ENCODE measurements at places on chromosomes 16 and 17.

- DNase-seq = no peak
These were observed 27.4 kb downstream of the TMC6 start for GRCh38 chr17:78101112-78101511.

- DNase-seq = no peak
These were observed 464 bp downstream of the HOXB1 start for GRCh38 chr17:48530208-48530886.

DNA sequence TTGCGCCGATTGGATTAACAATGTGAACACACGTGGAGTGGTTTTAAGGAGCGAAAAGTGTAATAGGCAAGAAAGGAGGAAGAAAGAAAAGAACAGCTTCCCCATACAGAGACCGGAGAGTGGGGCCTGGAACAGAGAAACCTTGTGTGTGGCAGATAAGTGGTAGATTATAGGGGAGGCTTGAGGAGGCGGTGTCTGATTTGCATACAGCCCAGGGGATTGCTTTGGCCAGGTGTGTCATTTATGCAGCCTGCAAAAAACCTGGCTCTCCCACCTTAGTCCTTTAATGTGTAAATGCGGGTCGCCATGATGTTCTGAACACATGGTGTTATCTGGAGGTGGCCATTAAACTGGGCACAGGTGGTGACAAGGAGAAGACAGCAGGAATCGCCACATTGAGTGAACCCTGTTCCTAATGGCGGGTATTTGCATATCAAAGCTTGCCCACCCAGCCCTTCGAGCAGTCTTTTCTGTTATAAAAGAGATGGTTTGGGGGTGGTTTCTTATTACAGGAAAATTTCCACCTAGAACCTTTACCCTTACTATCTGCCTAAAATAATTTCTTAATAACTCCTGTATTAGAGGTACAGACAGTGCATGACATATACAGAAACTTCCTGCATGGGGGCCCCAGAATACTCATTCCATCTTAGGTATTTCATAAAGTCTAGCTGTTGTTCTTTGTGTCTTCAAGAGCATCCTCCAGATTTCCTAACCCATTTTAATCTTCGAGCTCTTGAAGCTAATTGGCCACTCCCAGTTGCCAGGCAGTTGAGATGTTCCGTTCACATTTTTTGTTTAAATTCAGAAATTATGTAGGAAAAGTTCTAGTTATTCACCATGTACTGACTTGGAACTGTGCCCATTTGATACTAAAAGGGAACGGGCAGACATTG, 292.5 kb downstream of the RBFOX1 start:
- no peak for DNase-seq

GRCh38 chr17:7224110-7224509, 4.4 kb downstream of the ACADVL start:
- no peak for DNase-seq

DNA sequence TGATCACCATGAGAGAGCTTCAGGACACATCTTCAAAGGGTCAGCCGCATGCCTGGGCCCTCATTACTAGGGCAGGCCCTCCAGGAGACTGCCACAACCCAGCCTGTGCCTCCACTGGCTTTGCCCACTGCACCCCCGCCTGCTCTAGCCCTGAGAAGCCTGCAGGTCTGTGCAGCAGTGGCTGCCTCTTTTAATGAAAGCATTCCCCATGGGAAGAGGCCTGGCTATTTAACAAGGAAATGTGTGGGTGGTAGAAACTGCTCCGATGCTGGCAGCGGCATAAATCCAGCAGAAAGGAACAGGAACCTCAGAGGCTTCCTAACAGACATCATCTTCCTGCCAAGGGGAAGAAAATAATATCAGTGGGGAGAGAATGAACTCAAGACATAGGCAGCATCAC, 375 bp upstream of the KRT32 start:
- no peak for DNase-seq

DNA sequence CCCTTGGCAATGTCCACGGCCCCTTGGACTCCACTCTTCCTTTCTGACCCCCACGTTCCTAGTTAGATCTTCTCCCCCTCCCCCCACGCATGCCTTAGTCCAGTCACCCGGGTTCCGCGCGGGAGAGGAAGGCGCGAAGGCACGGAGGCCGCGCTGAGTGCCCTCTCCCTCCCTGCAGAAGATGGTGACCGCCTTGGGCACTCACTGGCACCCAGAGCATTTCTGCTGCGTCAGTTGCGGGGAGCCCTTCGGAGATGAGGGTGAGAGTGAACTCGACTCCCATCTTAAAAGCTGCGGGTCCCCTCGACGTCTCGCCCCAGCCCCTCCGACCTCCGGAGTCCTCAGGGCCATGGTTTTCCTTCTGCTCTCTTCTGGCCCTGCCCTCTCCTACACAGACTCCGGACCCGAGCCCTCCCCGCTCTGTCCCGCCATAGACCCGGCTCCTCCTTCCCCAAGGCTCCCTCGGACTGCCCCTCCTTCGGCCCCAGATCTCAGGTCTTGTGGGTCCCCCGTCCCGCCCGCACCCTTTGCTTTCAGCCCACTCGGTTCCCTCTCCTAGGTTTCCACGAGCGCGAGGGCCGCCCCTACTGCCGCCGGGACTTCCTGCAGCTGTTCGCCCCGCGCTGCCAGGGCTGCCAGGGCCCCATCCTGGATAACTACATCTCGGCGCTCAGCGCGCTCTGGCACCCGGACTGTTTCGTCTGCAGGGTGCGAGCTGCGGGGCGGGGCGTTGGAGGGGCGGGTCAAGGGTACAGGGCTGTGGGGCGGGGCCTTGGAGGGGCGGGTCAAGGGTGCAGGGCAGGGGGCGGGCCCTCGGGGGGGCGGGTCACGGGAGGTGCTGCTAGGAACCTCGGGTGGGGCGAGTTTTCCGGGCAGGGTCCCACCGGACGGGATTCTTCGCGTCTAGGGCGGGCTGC, 4.6 kb downstream of the TGFB1I1 start:
- DNase-seq = peak; percentile 71

DNA sequence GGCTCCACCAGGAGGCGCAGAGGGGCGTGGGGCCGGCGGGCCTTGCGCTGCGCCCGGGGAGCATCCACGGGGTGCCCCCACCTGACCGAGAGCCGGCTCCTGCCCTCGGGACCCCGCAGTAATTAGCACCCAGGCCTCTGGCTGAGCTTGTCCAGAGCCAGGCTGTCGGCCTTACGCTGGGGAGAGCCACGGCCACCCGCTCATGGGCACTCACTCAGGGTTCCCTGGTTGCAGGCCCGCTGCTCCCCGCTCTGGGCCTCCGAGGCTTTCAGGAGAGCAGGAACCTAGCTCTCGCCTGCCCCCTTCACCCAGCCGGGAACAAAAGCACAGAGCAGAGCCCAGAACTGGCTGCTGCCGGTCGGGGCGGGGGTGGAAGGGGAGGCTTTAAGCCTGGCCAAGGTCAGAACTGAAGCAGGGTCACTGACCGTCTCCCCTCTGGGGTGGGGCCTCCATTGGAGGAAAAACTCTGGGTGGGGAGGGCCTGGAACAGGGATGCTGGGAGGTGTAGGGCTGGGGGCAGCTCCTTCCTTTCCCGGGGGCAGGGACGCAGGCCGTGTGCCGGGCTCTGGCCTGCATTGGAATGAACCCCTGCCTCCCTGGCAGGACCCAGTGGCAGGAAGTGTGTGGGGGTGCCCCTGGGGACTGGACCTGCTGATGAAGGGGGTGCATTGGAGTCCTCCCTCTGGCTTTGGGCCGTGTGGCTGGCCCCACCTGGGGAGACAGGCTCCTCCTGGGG, 12.3 kb downstream of the GLIS2 start:
- DNase-seq = no peak

GRCh38 chr16:68393333-68393732, 55.0 kb downstream of the SMPD3 start:
- DNase-seq = no peak

DNA sequence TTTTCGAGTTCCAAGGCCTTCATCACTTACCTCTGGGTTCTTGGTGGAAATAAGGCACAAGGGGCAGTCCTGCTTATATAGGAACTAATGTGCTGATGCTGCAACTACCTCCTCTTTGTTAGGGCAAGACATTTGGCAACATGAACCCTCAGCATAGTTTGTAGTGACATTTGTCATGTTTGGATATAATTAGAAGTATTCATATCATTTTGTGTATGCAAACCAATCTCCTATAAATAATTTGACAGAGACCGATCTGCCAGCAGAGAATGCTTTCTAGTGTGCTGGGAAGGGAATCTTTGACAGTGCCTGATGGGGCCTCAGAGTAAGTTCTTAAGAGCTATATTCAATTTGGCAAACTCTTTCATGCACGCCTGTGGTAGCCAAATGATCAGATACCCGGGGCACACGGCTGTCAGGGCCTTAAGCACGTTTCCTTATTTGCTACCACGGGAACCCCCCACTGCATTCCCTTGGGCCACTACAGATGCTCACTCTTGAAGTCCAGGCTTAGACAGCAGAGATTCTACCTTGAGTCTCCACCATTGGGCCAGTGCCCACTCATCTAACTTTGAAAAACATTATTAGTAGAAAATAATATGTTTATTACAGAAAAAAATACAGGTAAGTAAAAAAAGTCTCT, at the start of gene MYH8:
MYH8 (minus strand) TSS at position 51 of the 643 bp plus-strand sequence. CDS start 1,723 bp downstream, outside the sequence.
- no peak for DNase-seq

GRCh38 chr17:60926466-60927183, 249.0 kb downstream of the BCAS3 start:
- no peak for DNase-seq

DNA sequence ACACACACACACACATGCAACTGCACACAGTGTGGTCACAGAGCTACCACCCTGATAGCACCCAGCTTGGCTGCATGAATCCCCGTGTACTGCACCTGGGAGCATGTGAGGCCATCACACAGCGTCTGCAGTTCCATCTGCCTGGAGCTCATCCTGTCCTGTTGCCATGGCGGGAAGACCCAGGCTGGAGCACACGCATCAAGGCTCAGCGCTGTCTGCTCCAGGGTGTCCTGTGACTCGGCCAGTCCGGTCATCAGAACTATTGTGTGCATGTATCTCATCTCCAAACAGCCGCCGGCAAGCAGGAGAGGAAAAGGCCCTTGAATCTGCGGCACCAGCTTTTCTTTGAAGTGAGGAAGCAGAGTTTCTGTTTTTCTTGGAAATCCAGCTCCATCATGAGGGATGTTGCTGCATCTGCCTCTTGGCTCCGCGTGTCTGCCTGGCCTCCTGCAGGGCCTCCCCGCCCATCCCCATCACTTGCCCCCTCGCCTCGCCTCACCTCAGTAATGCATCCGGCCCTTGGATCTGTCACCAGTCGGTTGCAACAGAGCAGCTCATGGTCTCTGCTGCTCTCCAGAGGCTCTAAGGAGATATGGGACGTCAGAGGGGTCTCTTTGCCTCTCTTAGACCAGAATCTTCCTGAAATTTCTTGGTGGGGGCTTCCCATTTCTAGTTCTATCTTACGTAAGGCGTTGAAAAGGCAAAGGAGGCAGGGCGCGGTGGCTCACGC, 23.7 kb downstream of the CACNG4 start:
- DNase-seq = no peak

GRCh38 chr16:81546781-81547180, 102.2 kb downstream of the CMIP start:
- DNase-seq = no peak

- DNase-seq = no peak
These were observed 151.1 kb downstream of the ITFG1 start for GRCh38 chr16:47309581-47310312.

- no peak for DNase-seq
These were observed 52.1 kb upstream of the CACNG5 start for GRCh38 chr17:66782851-66783250.

GRCh38 chr16:62816971-62817519, 780.8 kb upstream of the CDH8 start:
- DNase-seq = no peak

GRCh38 chr16:15970202-15970601, 20.8 kb downstream of the ABCC1 start:
- no peak for DNase-seq

GRCh38 chr16:74275031-74275636, 21.5 kb upstream of the PSMD7 start:
- no peak for DNase-seq

DNA sequence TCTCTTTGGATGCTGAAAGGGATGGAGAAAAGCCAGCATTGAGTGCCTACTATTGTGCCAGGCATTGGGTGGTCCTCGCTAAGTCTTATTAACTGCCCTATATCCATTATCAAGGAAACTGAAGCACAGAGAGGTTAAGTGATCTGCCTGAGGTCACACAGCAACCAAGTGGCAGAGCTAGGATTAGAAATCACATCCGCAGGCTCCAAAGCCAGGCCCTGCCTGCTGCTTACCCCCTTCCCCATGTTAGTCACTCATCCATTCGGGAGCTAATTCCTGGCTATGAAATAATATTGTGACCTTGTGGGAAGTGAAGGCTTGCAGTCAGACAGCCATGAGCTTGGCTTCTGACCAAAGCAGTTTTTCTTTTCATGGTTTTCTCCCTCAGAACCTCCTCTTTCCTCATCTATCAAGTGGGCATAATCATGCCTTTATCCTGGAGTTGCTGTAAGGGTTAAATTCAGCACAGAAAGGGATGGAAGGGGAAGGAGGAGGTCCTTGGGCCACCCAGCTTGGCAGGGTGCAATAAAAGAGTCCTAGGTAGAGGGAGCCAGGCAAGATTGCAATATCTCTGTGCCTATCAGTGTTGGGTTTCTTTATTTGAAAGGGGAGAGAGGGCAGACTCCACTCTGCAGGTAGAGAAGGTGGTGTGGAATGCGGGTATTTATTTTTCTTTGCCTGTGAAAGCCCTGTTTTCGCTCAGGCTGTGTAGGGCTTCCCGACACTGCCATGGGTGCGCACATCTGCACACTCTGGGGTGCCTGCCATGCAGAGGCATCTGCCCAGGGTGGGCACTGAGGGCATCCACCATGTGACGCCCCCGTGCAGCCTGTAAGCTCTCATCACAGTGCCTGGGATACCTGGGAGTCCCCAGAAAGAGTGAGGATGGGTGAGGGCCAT, 11.3 kb downstream of the RAI1 start:
- DNase-seq = no peak

- DNase-seq = no peak
These were observed 56.6 kb upstream of the RBBP6 start for GRCh38 chr16:24482681-24483202.

- no peak for DNase-seq
These were observed 9.5 kb upstream of the PNPO start for GRCh38 chr17:47931848-47932247.

DNA sequence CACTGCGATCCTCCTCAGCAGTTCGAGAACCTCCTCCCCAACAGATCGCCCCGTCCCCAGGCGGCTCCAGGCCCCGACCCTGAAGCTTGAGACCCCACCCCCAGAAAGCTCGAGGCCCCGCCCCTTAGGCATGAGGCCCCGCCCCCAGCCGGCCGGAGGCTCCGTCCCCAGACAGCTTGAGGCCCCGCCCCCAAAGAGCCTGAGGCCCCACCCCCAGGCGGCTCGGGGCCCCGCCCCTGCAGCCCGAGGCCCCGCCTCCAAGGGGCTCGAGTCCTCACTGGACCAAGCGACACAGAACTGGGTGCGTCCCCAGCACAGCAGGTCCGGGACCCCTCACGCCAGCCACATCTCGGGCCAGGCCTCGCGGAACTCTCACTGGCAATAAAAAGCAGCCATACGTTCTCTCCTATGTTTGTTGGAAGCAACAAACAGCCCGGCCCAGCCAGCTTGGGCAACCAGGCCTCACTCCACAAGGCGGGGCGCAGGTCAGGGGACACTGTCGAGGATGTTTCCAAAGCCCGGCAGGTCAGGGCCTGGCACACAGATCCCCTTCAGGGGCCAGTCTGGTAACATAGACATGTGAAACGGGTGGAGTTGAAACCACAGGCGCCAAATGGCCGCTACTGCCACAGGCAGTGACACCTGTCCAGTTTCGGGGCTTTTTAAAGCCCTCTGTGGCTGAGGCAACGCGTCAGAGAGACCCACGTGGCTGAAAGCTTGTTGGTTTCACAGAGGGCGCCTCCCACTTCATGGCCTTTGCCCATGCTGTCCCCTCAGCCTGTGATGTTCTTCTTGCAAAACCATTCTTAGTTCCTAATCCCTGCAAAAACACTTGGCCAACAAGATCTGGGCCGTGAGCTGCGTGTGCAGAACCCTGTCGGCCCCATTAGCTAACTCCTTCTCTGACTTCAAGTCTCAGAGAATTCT, 224.2 kb downstream of the PARN start:
- no peak for DNase-seq
